ENCODE measurements at places on chromosomes 5 and 9. TPM values are rescaled to one million over a fixed set of nuclear protein-coding genes. Genes with fewer than 3 reads are reported as not detected.

DNA sequence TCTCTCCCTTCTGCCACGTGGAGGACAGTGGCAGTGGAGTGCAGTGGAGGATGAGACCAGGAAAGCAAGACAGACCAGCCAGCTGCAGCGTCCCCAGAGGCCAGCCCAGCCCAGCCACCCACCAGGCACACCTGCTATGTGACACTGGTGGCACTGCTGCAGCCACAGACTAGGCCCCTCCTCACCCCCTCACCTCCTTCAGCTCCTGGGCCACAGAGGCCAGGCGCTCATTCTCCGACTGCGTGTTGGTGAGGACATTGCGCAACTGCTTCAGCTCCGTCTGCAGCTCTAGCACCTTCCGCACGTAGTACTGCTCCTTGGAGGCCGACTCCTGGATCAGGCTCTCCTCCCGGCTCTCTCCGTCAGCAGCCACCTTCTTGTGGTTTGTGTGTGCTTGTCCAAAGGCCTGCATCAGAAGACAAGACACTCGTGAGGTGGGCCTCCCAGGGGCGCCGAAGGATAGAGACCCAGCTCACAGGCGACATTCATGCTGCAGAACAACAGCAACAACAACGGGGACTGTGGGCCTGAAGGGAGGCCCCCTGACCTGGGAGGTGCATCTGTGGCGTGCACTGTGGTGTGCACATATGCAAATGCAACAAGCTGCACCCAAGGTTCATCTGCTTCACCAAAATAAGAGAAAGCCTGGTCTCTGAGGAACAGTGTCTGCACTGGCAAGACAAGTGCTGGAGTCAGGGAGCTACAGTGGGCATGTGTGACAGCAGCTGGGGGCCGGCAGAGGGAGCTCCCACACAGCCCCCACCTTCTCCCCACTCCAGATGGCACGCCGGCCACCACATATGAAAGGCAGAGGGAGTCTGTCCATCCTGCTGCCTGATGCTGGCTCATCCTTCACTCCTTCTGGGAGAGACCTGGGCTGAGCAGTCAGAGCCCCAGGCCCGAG, 35.5 kb downstream of the BICD2 start:
- DNase-seq = peak; percentile 2

The TOR2A gene
- polyA plus RNA-seq = 14.0 TPM

- no peak for DNase-seq
Measured at GRCh38 chr5:179228341-179229121, 116.7 kb downstream of the ADAMTS2 start.

- DNase-seq = no peak
Measured at GRCh38 chr5:120365656-120366446, 98.2 kb upstream of the PRR16 start.

The FOXD4L5 gene
- polyA plus RNA-seq = not detected

The KIF24 gene
- 0.71 TPM for polyA plus RNA-seq

DNA sequence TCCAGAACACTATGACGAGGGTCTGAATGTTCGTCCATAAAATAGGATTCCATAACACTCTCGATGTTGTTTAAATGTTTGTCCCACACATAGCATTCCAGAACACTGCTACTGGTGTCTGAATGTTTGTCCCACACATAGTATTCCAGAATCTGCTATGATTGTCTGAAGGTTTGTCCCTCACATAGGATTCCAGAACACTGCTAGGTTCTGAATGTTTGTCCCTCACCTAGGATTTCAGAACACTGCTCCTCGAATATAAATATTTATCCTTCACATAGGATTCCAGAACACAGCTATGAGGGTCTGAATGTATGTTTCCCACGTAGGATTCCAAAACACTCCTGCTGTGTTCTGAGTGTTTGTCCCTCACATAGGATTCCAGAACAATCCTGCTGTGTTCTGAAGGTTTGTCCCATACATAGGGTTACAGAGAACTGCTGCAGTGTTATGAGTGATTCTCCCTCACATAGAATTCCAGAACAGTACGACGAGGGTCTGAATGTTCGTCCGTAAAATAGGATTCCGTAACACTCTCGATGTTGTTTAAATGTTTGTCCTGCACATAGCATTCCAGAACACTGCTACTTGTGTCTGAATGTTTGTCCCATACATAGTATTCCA, 215.3 kb downstream of the FOXD4L6 start:
- DNase-seq = no peak

The CBY3 gene
- 0.22 TPM for polyA plus RNA-seq

DNA sequence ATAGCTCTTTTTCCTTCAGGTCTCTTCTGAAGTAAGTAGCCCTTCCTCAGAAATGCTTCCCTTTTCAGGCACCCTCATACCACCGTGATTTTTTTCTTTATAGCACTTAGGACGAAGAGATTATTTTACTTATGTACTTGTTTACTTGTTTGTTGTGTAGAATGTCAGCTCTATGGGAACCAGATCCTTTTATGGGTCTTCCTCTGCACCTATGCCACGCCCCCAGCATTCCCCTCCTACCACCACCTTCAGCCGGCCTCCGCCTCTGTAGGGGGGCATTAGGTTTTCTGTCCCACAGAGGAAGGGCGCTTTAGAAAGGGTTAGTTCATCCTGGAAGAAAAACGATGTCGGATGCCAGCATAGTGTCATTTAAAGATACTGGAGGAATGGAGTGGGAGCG, 1.8 kb downstream of the CDKN2B-AS1 start:
- DNase-seq = no peak

The PRLR gene
- polyA plus RNA-seq = 0.11 TPM

DNA sequence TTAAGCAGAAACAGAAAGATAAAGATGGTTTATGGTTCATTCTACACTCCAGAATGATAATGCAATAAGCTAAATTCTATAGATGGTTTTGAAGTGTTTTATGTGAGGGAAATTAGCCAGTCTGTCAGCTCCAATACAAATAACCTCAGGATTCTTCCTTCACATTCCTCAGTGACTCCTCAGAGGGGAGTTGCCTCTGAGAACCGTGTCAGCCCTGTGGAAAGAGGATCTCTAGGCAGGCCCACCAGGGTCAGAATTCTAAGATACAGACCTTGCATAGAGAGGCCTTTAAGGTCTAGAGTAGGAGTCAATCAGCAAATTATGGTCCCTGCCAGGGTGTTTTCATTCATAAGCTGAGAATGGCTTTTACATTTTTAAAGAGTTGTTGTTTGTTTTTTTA, 26.6 kb downstream of the RUSC2 start:
- no peak for DNase-seq

The TAL2 gene
- polyA plus RNA-seq = not detected

The LHFPL2 gene
- 47.0 TPM for polyA plus RNA-seq

GRCh38 chr9:87216897-87217455, 269.7 kb upstream of the GAS1 start:
- DNase-seq = no peak

DNA sequence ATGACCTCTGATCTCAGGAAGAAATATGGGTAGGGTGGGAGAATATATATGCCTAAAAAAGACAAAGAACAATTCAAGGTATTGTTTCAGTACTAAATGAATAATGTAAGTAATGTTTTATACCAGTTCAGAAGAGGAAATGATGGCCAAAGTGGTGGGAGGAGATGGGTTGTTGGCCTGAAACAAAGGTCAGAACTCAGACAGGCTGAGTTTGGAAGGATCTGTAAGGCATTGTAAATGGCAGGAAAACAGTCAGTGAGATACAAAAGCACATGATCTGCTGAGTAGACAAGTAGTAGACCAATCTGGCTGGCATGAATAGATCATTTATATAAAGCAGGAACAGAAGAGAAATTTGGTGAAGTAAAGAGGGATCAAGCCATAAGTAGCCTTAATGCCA, 175.8 kb upstream of the PLCXD3 start:
- no peak for DNase-seq

The ZNF883 gene
- 0.26 TPM for polyA plus RNA-seq

GRCh38 chr5:82100303-82101077, 128.7 kb downstream of the ATG10 start:
- peak; percentile 11 for DNase-seq

The LCN15 gene
- polyA plus RNA-seq = 0.16 TPM

DNA sequence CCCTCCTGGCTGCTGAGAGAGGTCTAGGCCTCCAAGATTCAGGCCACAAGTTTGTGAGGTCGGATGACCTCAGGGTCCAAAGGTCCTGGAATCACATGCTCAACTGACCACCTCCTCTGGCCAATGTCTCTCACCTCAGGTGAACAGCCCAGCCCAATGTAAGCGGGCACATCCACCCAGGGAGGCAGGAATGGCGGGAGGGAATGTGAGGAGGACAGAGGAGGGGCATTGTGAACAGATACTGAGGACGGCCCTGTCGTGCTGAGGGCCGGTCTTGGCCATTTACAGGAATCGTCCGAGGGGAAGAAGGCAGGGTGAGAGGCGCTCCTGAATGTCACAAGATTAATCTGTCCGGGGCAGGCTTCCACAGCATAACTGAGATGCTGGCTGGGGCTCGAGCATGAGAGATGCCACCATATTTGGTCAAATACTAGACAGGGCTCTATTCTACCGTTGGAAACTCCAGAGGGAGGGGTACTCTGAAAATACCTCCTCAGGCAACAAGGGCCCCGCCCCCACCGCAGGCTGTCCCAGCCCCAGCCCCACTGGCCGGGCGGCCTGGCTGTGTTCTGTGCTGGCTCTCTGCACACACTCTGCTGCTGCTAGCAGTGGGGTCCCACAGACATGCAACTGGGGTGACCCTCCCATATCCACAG, 1.5 kb upstream of the IL17B start:
- peak; percentile 37 for DNase-seq

The GABRB2 gene
- 0.31 TPM for polyA plus RNA-seq

- no peak for DNase-seq
Measured at GRCh38 chr5:153555420-153556114, 65.1 kb downstream of the GRIA1 start.

The SOHLH1 gene
- polyA plus RNA-seq = not detected

The C5orf58 gene
- polyA plus RNA-seq = not detected

DNA sequence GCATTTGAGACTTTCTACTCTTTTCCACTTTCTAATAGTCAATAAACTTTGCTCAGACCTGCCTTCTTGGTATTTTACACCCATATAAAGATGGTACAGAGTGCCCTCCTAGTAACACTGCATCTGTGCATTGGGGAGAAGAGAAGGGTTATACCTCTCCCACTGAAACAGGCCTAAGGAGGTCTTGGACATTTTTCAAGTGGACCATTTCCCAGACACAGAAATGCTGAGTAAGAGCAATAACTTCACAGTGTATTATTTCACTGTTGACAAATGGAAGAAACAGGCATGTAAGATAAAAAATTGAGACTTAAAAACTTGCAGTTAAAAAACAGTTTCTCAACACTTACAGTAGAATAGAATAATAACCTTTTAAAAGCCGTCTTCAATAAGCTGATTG, 1224.0 kb upstream of the CDH18 start:
- peak; percentile 9 for DNase-seq

GRCh38 chr5:38925154-38925925, 79.5 kb downstream of the OSMR start:
- DNase-seq = no peak
